ENCODE measurements at places on chromosomes 7 and 10. TPM values are rescaled to one million over a fixed set of nuclear protein-coding genes. Genes with fewer than 3 reads are reported as not detected.

GRCh38 chr7:40883826-40884225, 749.0 kb downstream of the SUGCT start:
- no peak for DNase-seq

DNA sequence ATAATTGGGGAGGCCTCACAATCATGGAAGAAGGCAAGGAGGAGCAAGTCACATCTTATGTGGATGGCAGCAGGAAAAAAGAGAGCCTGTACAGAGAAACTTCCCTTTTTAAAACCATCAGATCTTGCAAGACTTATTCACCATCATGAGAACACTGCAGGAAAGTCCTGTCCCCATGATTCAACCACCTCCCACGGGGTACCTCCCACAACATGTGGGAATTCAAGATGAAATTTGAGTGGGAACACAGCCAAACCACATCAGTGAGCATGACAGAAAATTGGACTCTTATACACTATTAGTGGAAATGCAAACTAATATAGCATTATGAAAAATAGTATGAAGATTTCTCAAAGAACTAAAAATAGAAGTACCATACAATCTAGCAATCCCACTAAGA, 271.2 kb downstream of the MAGI2 start:
- peak; percentile 7 for DNase-seq

GRCh38 chr10:28971255-28971654, 293.9 kb downstream of the BAMBI start:
- no peak for DNase-seq

GRCh38 chr10:49118430-49119074, 3.2 kb upstream of the VSTM4 start:
- no peak for DNase-seq

- no peak for DNase-seq
These were observed 3.6 kb downstream of the INA start for GRCh38 chr10:103280506-103280905.

DNA sequence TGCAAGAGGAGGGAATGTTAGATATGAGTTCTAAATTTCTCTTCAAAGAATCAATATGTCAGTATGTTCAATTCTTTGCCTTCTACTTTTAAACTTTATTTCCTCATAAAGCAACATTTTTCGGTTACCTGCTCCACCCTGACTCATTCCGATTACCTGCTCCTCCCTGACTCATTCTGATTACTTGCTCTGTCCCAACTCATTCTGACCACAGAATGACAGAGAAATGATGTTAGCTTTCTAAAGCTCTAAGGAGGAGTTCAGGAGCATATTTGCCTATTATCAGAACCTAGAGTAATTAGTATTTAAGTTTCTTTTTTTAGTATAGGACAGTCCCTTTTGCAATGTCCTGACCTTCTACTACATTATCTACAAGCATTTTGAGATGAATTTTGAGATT, 24.5 kb upstream of the PPP1R9A start:
- no peak for DNase-seq

Gene FAM131B
- total RNA-seq, result 1.5 TPM

Data from epithelial cell of proximal tubule (primary cell).